ENCODE measurements at places on chromosomes 2 and 18.
A peak's percentile ranks its signal among the peaks of the same experiment; 100 is the strongest.

DNA sequence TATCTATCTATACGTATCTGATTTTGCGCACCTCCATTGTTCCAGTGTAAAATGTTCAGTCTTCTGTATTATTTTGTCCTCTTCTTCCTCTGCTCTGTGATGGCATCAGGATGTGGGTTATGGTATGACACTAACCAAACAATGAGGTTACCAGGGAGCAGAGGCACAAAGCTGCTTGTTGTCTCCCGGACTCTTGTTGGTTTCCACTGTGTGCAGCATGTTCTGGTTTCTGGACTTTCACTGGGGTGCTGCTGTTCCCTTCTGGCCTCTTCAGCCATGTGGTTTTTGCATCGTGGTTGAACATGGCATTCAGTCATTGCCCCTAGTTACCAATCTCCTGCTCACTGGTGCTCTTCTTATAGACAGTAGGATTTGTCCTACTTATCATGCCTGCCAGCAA, 665.9 kb downstream of the CBLN2 start:
- no peak for DNase-seq

DNA sequence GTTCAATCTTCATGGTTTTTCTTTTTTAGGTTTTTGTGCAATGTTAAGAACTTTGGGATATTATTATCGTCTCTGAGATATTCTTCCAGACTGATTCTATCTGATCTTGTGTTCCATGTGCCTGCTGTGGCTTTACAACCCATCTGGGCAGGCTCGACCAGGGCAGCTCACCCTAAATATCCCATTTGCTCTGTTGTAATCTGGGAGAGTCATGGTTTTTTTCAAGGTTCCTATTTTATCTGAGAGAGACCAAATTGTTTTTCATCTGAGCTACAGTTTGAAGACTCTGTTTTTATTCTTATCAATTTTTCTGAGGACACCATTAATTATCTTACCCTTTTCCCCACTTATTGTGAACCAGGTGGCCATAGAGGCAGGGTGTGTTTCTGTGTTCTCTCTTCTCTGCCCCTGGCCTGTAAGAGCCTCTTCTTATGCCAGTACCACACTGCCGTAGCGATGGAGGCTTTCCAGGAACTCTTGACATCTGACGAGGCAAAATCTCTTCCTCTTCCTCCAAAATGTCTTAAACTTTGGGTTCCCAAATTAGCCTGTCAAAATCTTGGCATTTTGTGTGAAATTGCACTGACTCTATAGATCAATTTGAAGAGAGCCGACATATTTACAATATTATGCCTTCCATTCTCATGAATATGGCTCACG, 3.1 kb downstream of the SP140L start:
- no peak for DNase-seq

DNA sequence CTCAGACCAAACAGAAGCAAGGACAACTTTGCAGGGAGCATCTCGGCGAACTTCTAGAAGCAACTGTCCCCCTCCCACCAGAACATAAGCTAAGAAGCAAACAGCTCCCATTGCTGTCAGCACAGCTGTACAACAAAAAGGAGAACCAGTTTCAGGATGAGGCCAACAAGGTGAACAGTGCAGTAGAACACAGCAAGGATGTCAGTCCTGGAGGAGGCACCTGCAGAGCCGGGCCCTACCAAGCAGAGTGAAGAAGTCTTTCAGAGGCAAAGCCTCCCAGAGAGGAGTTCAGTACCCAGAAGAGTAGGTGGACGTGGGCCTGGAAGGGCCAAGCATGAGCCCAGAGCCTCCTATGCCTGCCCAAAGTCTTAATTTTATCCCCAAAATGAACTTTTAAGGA, 1.0 kb downstream of the PASK start:
- DNase-seq = no peak

- peak; percentile 69 for DNase-seq
These were observed 157.0 kb downstream of the LDLRAD4 start for GRCh38 chr18:13375302-13376255.

GRCh38 chr2:30373881-30374302, 73.2 kb upstream of the LCLAT1 start:
- DNase-seq = no peak

DNA sequence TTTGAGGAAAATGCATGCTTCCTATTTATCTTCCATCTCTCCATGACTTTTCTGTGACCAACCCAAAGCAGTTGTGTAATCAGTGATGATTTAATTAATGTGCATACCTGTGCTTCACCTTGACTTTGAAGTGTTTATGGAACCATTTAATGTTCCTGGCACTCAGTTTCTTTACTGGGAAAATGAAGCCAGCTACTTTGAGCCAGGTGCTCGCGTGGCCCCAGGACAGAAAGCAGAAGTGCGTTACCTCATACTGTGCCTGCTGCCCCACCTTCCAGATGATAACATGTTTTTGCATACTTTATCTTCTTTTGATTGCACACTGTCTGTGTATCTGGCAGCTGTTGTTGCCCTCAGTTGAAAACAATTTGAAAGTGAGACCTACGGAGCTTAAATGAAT, 61.3 kb downstream of the PMAIP1 start:
- DNase-seq = no peak

GRCh38 chr2:5164776-5165525, 527.2 kb upstream of the SOX11 start:
- no peak for DNase-seq

DNA sequence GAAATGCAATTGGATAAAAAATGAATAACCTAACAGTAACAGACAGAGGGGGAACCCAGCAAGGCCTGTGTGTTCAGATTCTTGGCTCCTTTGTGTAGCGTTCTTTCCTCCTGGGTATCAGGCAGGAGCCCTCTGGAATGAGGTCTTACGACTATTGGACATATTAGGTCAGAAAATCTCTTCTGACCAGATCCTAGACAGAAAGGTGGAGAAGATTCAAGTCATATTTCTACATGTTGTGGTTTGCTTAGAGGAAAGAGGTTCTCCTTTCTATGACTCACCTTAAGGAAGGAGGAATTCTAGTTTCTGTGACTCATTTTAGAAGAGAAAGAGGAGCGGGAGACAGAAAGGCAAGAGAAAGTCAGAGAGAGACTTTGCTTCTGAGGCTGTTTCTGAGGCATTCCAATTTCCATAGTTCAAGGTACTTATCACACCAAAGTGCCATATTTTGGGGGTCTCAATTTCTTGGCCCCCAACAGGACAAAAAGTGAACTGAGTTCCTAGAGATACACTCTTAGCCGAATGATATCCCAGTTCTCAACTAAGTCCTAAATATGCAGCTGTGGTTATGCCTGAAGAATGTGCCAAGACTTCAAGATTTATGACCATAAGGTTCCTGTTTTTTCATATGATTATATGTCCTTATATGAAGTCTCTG, 618.6 kb downstream of the ZEB2 start:
- DNase-seq = no peak

- no peak for DNase-seq
These were observed 77.1 kb upstream of the GALNT5 start for GRCh38 chr2:157180359-157180758.

Data from T-helper 1 cell (primary cell).